Regular cardiac myocyte (primary cell): ENCODE measurements at places on chromosomes 6 and 20. TPM values are rescaled to one million over a fixed set of nuclear protein-coding genes. Genes with fewer than 3 reads are reported as not detected.

Gene PTK6
- total RNA-seq: under 0.01 TPM in 1 of 2 replicates, not detected in the other

Gene PKHD1
- total RNA-seq: under 0.01 TPM in 2 replicates

Gene LSM2
- 18.0 and 46.2 TPM in 2 replicates for total RNA-seq

Gene BPIFB1
- total RNA-seq: not detected in 2 replicates

Gene PMEPA1
- total RNA-seq: 1.5 and 4.8 TPM in 2 replicates

Gene SNAP91
- total RNA-seq: not detected in 2 replicates

Gene CFB
- 5.8 and 65.1 TPM in 2 replicates for total RNA-seq

Gene CASS4
- 0.28 and 2.9 TPM in 2 replicates for total RNA-seq

Gene IFT52
- total RNA-seq: 32.6 and 36.9 TPM in 2 replicates

Gene ROS1
- total RNA-seq: under 0.01 TPM in 2 replicates

Gene MARCKS
- total RNA-seq: 119 and 258 TPM in 2 replicates

Gene SFT2D1
- 39.2 and 84.2 TPM in 2 replicates for total RNA-seq

Gene SYNJ2
- 46.5 and 59.2 TPM in 2 replicates for total RNA-seq

Gene LST1
- total RNA-seq: not detected in 2 replicates

Gene RIMS4
- not detected in 2 replicates for total RNA-seq

Gene TRIM15
- total RNA-seq: not detected in 2 replicates

Gene DEFB132
- total RNA-seq: not detected in 2 replicates

Gene PPP1R3D
- total RNA-seq: 5.4 and 6.3 TPM in 2 replicates

Gene VSX1
- not detected in 2 replicates for total RNA-seq

Gene TRIM10
- total RNA-seq: under 0.01 TPM in 1 of 2 replicates, not detected in the other

Gene PTGIS
- total RNA-seq: 39.9 and 191 TPM in 2 replicates

Gene KCNB1
- total RNA-seq: under 0.01 TPM in 2 replicates

Gene MAPK13
- 16.6 and 26.5 TPM in 2 replicates for total RNA-seq

Gene C20orf144
- 0.19 and 0.28 TPM in 2 replicates for total RNA-seq

Gene PAX1
- not detected in 2 replicates for total RNA-seq

Gene CFAP61
- 0.19 TPM in 1 of 2 replicates, not detected in the other for total RNA-seq

Gene POU5F1
- 0.38 and 3.4 TPM in 2 replicates for total RNA-seq

Gene EDN3
- total RNA-seq: not detected in 2 replicates

Gene EFCAB8
- total RNA-seq: under 0.01 and 0.38 TPM in 2 replicates

Gene STMND1
- total RNA-seq: not detected in 2 replicates

Gene SUPT3H
- 8.1 and 19.4 TPM in 2 replicates for total RNA-seq

Gene UCKL1
- 13.5 and 25.9 TPM in 2 replicates for total RNA-seq

Gene OR2J3
- total RNA-seq: not detected in 2 replicates

Gene PRICKLE4
- total RNA-seq: 0.19 and 0.56 TPM in 2 replicates

Gene GSTA1
- not detected in 2 replicates for total RNA-seq

Gene SCRT2
- total RNA-seq: not detected in 2 replicates

Gene FKBP5
- 3.9 and 23.0 TPM in 2 replicates for total RNA-seq

Gene SMOC2
- 0.28 TPM in 1 of 2 replicates, not detected in the other for total RNA-seq

Gene SMLR1
- 0.19 TPM in 1 of 2 replicates, not detected in the other for total RNA-seq
